ENCODE measurements at places on chromosomes 7 and 10.

DNA sequence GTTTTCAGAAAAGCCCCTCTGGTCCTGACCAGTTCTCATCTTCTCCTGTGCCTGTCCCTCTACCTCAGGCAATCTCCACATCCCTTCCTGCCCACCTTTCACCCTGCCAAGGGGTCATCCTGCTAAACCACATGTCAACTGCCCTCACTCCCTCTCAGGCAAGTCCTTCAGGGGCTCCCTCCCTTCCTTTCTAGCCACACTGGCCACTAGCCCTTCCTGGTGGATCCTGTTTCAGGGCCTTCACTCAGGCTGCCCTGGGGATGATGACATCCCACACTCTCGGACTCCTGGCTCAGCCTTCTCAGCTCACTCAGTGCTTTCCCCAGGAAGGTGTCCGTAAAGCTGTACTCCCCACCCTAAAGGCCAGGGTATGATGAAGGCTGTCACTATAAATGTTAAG lies 13.4 kb downstream of the STEAP1B start:
- DNase-seq, result no peak

DNA sequence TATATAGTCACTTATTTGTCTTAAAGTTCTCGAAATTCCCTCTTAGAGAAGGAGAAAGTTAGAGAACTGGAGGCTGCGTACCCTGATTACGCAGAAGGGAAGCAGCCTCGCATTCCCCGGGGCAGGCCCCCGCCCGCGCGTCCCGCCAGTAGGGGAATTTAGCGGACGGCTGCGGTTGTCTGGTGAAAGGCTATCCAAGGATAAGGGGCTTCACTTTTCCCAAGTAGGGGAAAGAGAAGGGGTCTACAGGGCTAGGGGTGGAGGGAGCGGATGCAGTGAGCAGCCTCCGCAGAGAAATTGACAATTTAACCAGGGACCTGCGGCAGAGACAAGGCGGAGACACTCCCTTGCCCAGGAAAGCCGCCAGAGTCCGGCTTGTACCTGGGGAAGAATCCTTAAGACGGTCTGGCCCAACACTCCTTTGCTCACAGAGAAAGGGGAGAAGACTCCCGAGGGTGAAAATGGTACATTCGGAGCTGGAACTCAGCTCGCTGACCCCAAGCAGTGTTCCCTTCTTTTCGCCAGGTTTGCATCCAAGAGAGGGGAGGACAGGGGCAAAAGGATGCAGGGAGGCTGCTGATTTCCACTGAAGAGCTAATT lies 994 bp upstream of the MAGI2 start:
- no peak for DNase-seq

- DNase-seq, result no peak
These were observed 52.3 kb upstream of the EN2 start for GRCh38 chr7:155405399-155406318.

GRCh38 chr7:3482147-3482921 lies 181.3 kb downstream of the SDK1 start:
- no peak for DNase-seq

GRCh38 chr7:122672536-122672935 lies 26.4 kb downstream of the RNF133 start:
- DNase-seq, result no peak

- no peak for DNase-seq
These were observed 62.4 kb downstream of the NRP1 start for GRCh38 chr10:33271969-33272583.

DNA sequence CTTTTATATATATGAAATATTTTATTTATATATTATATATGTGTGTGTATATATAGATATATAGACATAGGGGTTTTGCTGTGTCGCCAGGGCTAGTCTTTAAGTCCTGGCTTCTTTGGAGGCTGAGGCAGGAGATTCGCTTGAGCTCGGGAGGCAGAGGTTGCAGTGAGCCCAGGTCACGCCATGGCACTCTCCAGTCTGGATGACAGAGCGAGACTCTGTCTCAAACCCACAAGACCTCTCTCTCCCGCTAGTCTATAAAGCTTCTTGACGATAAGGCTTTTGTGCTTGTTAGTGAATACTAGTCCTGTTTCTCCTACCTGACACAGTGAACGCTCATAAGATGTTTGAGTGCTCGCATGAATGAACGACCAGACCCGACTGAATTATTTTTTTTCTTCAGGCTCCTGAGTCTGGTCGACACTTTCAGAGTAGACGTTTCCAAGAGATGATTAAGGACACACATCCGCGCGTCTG lies 577 bp upstream of the DDX21 start:
- DNase-seq, result no peak

GRCh38 chr10:128049226-128050120 lies 76.8 kb downstream of the MKI67 start:
- DNase-seq, result no peak

DNA sequence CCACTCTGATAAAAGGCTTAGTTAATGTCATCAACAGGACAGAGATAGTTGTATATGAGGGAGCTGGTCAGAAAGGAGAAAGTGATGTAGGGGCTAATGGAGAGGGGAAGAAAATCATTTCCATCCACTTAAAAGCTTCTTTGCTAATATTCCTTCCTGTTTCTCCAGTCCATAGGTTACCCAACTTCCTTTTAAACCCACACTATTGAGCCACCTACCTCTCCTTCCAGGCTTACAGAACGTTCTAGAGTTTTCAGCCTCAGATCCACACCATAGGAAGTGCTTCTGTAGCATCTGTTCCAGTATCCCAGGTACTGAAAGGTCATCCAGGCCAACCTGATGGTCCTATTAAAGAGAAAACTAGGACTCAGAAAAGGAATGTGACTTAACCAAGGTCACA lies 28.2 kb downstream of the STRIP2 start:
- no peak for DNase-seq

- no peak for DNase-seq
These were observed 194.9 kb downstream of the ETV1 start for GRCh38 chr7:13794581-13794980.

- DNase-seq, result no peak
These were observed 229.5 kb upstream of the PLXNA4 start for GRCh38 chr7:132805766-132806165.

DNA sequence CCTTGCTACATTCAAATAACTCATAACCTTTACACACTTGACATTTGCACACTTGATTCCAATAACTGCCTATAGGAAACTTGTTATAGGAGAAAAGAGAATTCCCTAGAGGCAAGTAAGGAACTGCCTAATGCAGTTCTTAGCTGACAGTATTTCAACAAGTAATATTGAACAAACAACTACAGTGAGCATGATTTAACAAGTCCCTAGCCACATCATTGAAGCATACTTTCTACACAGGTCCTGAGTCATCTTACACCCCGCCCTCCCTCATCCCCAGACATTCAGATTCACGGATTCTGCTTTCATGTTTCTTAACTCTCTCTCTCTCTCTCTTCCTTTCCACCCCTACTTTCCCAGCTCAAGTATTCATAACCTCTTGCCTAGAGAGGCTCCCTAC lies 153.5 kb downstream of the LSM5 start:
- no peak for DNase-seq

GRCh38 chr10:48468866-48469511 lies 135.9 kb downstream of the ARHGAP22 start:
- DNase-seq, result no peak

- no peak for DNase-seq
These were observed 129.7 kb downstream of the PLCE1 start for GRCh38 chr10:94123258-94123995.

GRCh38 chr10:38157270-38157685 lies 63.1 kb downstream of the ZNF37A start:
- DNase-seq, result no peak

DNA sequence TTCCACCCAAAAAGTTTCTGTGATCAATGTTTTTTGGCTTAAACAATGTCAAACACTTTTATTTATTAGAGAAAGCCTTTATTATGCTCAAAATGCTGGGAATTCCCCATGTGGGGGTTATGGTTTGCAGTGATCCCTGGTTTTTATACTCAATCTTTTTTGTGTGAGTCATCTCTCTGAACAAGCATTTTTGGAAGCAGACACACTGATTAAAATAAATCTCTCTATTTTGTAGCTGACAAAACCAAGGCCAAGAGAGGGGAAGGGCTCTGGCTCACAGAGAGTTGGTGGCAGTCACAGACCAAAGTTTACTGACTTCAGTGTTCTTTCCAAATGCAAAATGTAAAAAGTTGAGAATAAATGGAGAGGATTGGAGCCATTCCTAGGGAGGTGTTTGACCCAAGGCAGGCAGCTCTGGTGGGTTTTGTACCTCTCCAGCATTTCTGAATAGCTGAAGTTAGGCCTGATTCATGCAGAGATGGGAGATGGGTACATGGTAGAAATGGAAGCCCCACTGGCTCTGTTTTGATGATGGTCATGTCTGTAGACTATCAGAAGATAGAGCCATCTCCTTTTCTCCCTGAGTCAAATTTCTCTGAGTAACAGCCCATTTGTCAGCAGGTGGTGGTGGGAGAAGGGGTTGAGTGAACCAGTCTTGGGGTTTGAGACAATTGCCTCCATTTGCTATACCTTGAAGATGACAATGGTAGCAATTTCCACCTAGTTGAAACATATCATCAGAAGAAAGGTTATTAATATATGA lies 45.4 kb upstream of the NAMPT start:
- no peak for DNase-seq
